Left lung (tissue), 14 donors: ENCODE measurements at places on chromosomes 16 and 17. TPM values are rescaled to one million over a fixed set of nuclear protein-coding genes. Genes with fewer than 3 reads are reported as not detected.

- no peak for DNase-seq
Observed at GRCh38 chr16:70553645-70554044, 30.0 kb downstream of the SF3B3 start.

GRCh38 chr17:1390432-1391367 lies 9.3 kb downstream of the YWHAE start:
- no peak for DNase-seq

GRCh38 chr16:79723583-79724168 lies 123.1 kb upstream of the MAF start:
- DNase-seq: no peak

Gene YWHAE
- 685 TPM for polyA plus RNA-seq

Gene KRT40
- not detected for polyA plus RNA-seq

Gene KRTAP4-1
- polyA plus RNA-seq: not detected

Gene ALDH3A1
- polyA plus RNA-seq: 0.67 TPM

DNA sequence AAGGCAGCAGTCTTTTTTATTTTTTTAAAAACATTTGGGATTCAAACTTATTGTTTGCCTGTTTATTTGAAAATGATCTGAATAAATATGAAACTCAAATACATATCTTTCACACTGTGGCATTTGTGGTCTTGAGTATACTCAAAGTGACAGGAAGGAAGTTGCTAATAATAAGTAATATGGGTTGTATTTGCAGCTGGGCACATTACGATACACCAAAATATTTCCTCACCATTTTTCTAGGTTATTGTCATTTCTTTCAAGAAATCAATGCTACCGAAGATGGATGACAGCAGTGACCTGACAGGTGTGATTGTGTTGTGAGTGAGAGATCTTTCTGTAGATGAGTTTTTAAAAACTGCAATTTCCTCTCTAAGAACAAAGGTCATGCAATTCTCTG lies 665.7 kb downstream of the CDH8 start:
- no peak for DNase-seq

GRCh38 chr16:74035816-74036215 lies 260.8 kb upstream of the PSMD7 start:
- no peak for DNase-seq

Gene PROCA1
- polyA plus RNA-seq: 7.4 TPM

- DNase-seq: no peak
Observed at GRCh38 chr16:68183046-68183445, 52.9 kb downstream of the ESRP2 start.

Gene MLYCD
- polyA plus RNA-seq: 4.0 TPM

Gene IRF8
- polyA plus RNA-seq: 15.3 TPM

GRCh38 chr16:85986931-85987749 lies 88.2 kb downstream of the IRF8 start:
- no peak for DNase-seq

- DNase-seq: no peak
Observed at GRCh38 chr17:4665027-4665426, 23.5 kb upstream of the ALOX15 start.

Gene MGAT5B
- polyA plus RNA-seq: 1.2 TPM

Gene CACNG5
- polyA plus RNA-seq: not detected

- DNase-seq: peak; percentile 65
Observed at GRCh38 chr17:13509527-13509926, 92.2 kb downstream of the HS3ST3A1 start.

Gene CYGB
- polyA plus RNA-seq: 37.1 TPM

Gene SLC12A3
- 0.13 TPM for polyA plus RNA-seq

Gene PPP4C
- polyA plus RNA-seq: 66.6 TPM

DNA sequence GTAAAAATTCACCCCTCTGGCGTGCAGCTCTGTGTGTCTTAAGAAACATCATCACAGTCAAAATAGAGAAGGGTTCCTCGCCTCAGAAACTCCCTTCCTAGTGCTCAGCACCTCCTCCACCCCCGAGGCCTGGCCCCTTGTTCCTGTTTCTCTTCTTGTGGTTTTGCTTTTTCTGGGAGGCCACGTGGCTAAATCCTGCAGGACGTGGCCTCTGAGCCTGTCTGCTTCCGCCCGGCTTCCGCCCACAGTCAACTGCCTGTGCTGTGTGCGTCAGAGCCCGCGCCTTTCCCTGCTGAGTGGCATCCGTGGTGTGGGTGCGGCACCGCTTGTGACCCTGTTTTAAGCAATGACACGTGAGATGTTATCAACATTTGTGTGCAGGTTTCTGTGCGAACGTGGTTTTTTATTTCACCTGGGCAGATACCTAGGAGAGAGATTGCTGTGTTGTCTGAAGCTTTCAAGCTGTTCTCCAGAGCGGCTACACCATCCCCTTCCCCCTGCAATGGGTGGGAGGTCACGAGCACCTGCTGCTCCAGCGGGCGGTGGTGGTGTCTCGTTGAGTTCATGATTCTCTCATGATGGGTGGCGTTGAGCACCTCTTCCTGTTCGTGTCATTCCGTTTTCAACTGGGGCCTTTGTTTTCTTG lies 21.7 kb downstream of the ACSF3 start:
- DNase-seq: peak; percentile 95

DNA sequence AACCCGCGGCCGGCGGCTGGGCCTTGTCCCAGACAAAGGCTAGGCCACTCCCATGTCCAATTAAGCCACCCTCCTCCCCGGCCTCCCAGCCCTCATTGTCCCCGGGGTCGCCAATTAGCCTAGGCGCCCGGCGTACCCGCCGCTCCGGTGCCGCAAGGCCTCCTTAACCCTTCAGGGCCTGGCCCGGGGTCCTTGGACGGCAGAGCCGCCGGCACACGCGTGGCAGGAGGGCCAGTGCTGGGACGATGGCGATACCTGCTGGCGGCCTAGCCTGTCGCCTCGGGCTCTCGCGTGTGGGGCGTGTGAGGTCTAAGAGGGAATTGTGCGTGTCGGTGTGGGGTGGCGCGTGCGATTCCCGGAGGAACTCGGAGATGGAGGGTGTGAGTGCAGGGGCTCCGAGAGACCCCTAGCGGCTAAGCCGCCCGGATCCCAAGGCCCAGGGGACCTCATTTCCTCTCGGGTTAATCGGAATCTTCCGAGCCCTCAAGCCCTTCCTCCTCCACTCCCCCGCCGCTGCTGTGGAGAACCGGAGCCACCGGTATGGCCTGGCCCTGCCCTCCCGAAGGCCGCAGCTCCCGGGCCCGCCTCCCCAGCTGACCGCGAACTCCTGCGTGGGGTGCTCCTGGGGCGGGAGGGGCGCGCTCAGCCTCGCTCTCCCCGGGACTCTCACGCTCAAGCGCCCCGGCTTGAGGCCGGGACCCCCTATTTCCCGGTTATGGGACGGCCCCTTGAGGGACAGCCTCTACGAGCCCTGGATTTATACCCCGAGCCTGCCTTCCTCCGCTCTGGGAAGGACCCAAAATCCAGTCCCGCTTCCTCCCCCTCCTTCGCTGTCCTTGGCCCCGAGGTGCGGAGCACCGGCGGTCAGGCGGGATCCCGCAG lies 11.9 kb downstream of the TBX2 start:
- peak; percentile 73 for DNase-seq

Gene SNX11
- 12.5 TPM for polyA plus RNA-seq
